M059J (cell line): ENCODE measurements at places on chromosomes 1 and 21. TPM values are rescaled to one million over a fixed set of nuclear protein-coding genes. Genes with fewer than 3 reads are reported as not detected.

- DNase-seq, result no peak
Measured at GRCh38 chr1:93989601-93990000, 80.4 kb upstream of the GCLM start.

- no peak for DNase-seq
Measured at GRCh38 chr21:22474403-22474802, 1476.2 kb downstream of the NCAM2 start.

DNA sequence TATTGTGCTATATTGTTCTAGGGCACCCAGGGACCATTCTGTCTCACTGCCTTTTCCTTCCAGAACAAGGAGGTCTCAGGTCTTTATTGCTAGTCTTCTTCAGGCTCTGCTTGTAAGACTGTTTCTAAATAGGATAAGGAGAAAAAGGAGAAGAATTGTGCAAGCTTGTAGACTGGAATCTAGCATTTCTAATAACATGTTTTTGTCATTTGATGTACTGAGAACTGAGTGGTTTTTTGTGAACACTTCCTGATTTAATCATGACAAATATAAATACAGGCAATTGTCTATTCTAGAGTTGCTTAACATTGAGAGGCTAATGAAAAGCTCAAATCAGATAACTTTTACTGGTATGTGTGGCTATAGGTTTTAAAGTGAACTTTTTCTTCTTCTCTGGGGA, 77.6 kb downstream of the CLIC4 start:
- DNase-seq, result no peak

DNA sequence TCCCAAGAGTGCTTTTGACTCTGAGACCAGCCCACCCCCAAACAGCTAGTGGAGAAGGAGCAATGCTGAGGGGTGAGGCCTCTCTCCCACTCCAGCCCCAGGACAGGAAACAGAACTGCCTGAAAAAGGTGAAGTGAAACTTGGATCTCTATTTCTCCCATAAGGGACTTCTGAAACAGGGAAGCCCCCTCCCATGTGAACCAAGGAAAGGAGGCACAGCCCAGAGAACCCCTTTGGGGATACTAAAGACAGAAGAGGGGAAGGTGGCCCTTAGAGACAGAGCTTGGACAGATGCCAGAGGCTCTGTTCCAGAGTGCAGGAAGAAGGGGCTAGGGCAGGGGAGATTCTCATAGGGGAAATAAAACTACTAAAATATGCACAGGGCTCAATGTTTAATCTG, 2.9 kb downstream of the TNFAIP8L2 start:
- DNase-seq, result no peak

DNA sequence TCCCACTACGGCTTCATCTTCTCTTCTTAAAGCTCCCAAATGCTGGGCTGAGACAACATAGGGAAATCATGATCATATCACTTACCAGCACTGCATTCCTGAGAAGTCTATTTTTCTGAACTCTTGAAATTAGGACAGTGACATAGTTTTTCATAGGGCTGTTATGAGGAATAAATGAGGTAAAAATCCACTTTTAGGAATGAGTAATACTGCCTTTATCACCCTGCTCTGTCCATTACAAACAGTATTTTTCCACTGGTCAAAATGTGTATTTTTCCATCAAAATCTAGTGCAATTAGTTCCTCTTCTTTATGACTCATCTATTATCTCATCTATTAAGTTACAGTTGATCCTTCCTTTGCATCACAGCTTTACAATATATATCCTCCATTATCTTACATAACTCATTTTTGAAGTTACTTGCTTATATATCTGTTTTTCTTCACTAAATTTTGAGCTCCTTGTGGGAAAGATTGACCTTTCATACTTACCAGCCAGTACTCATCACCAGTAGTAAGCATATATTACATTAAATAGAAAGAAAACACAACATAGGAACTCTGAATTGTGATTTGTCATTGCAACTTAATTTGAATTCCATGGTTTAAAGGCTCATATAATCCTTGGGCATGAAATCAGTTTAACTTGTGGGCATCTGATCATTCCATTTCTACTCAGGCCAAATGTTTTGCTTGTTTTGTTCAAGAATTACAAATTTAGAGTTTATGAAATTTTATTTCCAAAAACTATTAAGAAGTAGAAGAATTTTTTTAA, 37.1 kb downstream of the PRRX1 start:
- DNase-seq, result peak; percentile 39

- peak; percentile 49 for DNase-seq
Measured at GRCh38 chr1:17437580-17438317, 1.7 kb downstream of the RCC2 start.

DNA sequence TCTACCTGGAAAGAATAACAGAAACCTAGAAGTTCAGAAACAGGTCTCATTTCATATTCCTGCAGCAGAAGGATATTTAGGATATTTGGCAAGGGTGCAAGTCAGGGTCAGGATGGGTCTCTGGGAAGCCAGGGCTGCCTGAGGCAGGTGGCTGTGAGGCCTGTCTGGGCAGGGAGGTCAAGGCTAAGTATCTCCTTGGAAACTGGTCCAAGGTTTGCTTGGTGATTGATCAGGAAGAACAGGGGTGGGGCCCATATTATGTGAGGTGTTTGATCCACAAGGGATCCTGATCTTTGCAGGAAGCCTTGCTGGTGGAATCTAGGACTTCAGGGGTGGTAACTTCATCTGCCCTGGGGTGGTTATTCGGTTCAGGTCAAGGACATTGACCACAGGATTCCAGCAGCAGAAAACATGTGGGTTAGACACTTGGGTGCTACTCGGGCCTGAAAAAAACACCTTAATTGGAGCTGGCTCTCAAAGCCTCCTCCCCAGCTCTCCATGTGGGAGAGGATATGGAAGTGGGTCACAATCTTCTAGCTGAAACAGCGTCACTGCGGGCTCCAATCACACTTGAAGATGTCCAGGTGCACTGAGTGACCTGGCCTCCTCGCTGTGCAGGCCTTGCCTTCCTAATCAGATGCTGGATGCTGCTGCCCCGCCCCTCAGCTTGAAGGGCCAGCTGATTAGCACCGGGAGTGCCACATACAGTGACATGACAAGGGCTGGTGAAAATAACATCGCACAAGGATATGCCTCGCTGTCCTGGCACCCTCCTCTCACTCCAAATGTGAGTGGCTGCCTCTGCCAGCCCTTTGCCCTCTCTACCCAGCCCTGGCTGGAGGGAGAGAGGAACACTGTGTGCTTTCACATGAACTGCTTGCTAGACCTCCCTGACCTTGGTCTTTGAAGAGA, 8.7 kb downstream of the CTNNBIP1 start:
- peak; percentile 62 for DNase-seq

- DNase-seq, result no peak
Measured at GRCh38 chr1:98057236-98057910, 136.5 kb upstream of the DPYD start.

GRCh38 chr1:61450872-61451571, 273.9 kb downstream of the TM2D1 start:
- DNase-seq, result no peak

- no peak for DNase-seq
Measured at GRCh38 chr1:26359981-26360806, 6.3 kb upstream of the CRYBG2 start.

- DNase-seq, result no peak
Measured at GRCh38 chr1:207316141-207316540, 5.3 kb upstream of the CD55 start.

GRCh38 chr1:190935925-190936324, 458.3 kb upstream of the BRINP3 start:
- DNase-seq, result no peak

GRCh38 chr1:63073309-63074306, 248.8 kb upstream of the FOXD3 start:
- DNase-seq, result no peak

GRCh38 chr1:118958937-118959631, 29.1 kb downstream of the TBX15 start:
- DNase-seq, result no peak

DNA sequence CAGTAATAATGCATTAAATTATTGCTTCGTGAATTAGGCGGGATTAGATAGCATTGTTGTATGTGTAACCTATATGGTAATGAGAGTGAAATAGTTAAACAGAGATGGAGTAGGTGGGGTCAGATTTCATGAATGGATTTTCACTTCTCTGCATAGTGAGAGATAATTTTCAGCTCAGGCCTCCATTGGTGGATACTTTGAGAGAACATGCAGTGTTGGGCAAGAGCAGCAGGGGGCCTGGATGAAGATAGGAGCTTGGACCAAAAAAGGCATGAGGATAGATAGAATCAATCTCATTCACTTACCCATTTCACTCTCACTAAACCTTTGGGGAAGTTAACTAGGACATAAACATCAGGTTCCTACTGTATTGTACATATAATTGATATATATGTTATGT, 39.5 kb upstream of the C1orf87 start:
- DNase-seq, result no peak

GRCh38 chr21:16942703-16943102, 570.1 kb upstream of the CXADR start:
- peak; percentile 4 for DNase-seq

DNA sequence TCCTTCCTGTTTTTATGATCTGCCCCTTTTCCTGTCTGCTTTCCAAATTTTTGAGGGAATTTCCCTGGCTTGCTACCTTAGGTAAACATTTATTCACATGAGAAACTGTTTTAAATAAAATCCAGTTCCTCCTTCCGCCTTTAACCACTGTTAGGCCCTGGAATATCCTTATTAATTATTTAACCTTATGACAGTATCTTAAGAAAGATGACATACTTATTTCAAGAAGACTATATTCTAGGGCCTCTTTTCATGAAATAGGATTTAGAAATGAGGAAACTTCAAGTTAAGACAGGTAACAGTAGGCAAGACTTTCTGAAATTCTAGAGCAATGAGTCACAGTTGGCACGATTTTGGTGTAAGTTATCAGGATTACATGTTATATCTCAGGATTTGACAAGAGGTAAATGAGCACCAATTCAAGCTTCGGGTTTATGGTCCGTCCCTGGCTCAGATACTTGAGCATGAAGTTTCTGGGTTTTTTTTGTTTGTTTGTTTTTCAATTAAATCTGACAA, 2.0 kb upstream of the TNFSF18 start:
- peak; percentile 82 for DNase-seq

DNA sequence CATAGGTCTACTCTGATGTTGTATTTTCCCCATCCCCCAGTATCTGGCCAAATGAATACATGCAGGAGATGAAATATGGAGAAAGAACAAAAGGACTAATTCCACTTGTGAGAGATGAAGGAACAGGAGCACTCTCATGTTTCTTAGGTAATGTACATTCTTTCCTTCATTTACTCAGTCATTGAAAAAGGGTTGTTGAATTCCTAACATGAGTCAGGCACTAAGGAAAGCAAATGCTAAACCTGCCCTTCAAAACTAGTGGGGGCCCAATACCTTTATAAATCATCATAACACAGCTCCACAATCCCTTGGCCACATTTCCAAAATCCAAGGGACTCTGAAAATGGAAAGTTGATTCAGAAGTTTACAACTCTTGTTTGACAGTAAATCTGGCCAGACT, 94.3 kb downstream of the DIRAS3 start:
- no peak for DNase-seq

DNA sequence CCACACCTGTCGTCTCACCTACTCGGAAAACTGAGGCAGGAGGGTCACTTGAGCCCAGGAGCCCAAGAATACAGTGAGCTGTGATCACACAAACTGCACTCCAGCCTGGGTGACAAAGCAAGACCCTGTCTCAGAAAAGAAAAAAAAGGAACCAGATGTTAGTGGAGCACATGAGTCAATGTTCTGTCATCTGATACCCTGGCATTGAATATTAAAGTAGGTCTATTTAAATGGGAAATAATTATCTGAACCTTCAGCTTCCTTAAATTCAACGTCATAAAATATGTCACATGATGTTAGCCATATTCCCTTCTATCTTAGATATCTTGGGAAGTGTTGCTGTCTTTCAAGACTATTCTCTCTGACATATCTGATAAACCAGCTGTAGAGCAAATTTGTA, 47.3 kb downstream of the NCAM2 start:
- peak; percentile 20 for DNase-seq

DNA sequence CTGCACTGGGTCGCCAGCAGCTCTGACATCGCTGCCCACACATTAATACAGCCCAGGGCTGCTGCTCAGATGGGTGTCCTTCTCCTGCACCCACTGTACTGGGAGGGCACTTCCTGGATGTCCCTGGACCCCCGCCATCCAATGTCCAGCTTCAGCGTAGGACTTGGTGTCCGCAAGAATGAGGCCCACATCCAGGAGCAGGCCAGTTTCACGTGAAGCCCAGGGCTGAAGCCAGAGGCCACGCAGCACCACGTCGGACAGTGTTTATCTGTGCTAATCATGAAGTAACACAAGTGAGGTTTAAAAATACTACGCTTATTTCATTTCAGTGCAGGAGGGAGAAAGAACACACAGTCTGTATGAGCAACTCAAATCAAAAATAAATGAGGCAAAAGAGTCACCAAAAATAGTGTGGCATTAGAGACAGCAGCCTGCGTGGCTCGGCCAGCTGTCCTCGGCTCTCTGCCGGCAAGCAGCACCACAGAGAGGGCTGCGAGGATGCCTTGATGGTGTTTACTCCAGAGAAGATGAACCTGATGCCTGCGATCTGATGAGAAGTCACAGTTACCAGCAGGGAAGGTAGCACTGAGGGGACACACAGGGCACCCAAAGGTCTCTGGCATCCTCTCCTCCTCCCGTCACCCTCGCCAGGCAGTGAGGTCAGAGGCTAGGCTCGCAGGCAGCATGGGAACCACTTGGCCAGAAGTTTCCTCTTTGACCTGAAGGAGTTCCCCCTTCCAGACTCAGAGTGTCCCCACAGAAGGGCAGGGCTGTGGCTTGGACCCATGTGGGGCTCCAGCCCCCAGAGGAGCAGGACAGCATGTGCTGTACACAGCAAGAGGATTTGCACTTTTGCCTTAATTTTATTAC, 22.1 kb upstream of the NPHP4 start:
- no peak for DNase-seq

GRCh38 chr1:91569411-91570119, 68.9 kb downstream of the CDC7 start:
- DNase-seq, result peak; percentile 90

LEMD1 gene
- not detected in 2 replicates for total RNA-seq

PINK1 gene
- 151 and 194 TPM in 2 replicates for total RNA-seq

FAM151A gene
- total RNA-seq, result not detected in 2 replicates

CYP4A11 gene
- total RNA-seq, result not detected in 2 replicates

ARTN gene
- 4.0 and 4.4 TPM in 2 replicates for total RNA-seq

F13B gene
- total RNA-seq, result not detected in 2 replicates

SPRR1B gene
- total RNA-seq, result not detected in 2 replicates

JAM2 gene
- total RNA-seq, result 1.7 and 3.0 TPM in 2 replicates

NBPF4 gene
- not detected in 2 replicates for total RNA-seq

NHLH1 gene
- total RNA-seq, result not detected in 2 replicates

SPAG17 gene
- not detected in 2 replicates for total RNA-seq

ANKRD35 gene
- 0.12 and 0.25 TPM in 2 replicates for total RNA-seq

LCE1D gene
- not detected in 2 replicates for total RNA-seq

FNDC5 gene
- total RNA-seq, result 0.49 and 2.9 TPM in 2 replicates

HPDL gene
- not detected in 2 replicates for total RNA-seq

LCK gene
- total RNA-seq, result 0.12 TPM in 1 of 2 replicates, not detected in the other

GPA33 gene
- total RNA-seq, result 0.02 and 0.12 TPM in 2 replicates

VAV3 gene
- total RNA-seq, result 72.8 and 96.6 TPM in 2 replicates

GJC2 gene
- total RNA-seq, result 0.12 and 0.17 TPM in 2 replicates

FAM163A gene
- total RNA-seq, result 0.05 TPM in 1 of 2 replicates, not detected in the other

VSIG8 gene
- total RNA-seq, result not detected in 2 replicates
